ENCODE measurements at places on chromosomes 7 and 10.

DNA sequence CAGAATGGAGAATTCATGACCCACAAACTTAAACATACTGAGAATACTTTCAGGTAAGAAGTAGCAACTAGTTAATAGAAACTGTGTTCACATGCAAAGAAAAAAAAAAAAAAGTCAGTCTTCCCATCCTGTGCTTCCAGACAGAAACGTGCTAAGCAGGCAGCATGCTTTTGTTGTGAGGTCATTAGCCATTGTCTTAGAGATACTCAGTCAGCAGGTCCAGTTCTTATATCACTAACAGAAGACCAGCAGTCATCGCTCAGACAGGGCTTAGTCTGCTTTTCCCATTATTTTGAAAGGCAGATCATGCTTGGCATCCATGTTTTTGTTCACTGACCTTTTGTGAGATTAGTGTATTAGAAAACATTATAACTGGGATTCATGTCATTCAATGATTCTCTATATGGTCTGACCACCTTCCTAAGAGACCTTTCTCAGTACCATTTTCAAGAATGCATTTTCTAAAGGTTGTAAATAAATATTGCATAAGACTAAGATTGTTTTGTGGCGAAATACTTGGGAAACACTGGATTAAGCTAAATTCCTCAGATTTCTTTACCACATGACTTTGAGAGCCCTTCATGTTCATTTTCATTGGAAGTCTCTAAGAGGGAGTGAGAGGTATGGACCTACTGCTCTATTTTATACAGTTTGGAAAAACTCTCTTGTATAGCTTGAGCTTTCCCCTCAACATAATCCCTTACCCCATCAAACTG lies 45.0 kb upstream of the AGBL3 start:
- no peak for DNase-seq

DNA sequence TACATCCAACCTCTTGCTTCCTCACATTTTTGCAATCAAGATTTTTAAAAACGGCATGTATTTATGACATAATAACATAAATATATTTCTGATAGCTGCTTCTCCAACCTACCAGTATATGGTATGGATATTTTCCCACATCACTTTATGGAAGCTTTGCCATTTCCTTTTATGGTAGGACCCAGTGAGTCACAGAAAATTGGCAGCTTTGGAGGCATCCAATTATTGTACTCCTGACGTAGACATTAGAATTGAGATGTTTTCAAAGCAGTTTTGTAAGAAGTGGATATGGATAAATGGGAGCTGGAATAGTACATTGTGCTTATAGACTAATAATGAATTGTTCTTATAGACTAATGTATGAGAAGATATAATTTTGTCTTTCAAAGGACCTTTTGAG lies 23.8 kb upstream of the BICC1 start:
- no peak for DNase-seq

DNA sequence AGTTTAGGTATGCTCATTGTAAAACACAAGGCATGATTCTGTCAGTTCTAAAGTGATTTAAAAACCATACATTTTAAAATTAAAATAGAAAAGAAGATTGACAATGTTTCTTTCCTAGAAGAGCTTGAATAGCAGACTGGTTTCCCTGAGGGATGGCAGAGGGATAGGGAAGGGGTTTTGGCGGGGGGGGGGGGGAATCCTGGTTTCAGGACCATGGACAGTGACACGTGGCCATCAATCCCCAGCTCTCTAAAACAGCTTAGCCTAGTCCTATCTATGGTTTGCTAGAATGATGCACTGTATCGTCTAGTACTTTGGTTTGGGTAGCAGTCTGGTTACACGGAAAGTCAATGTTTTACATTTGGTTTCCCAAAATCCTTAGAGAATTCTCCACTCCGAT lies 88.7 kb downstream of the PHYHIPL start:
- no peak for DNase-seq

DNA sequence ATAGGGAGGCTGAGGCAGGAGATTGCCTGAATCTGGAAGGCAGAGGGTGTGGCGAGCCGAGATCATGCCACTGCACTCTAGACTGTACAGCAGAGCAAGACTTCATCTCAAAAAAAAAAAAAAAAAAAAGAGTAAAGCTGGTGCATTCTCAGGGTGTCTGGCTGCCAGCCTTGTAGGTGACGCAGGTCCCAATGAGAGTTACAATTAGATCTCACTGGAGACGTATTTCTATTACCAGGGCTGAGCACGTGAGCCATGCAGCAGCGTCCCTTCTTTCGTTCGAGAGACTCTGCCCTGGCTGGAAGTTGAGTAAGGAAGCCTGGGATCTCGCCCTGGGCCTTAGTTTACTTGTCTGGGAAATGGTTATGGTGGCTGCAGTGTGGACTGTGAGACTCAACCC lies 22.4 kb upstream of the ZMIZ1 start:
- no peak for DNase-seq

GRCh38 chr10:79905322-79906314 lies 43.3 kb downstream of the SFTPD start:
- DNase-seq: no peak

GRCh38 chr7:82477733-82478515 lies 34.3 kb upstream of the CACNA2D1 start:
- DNase-seq: no peak

DNA sequence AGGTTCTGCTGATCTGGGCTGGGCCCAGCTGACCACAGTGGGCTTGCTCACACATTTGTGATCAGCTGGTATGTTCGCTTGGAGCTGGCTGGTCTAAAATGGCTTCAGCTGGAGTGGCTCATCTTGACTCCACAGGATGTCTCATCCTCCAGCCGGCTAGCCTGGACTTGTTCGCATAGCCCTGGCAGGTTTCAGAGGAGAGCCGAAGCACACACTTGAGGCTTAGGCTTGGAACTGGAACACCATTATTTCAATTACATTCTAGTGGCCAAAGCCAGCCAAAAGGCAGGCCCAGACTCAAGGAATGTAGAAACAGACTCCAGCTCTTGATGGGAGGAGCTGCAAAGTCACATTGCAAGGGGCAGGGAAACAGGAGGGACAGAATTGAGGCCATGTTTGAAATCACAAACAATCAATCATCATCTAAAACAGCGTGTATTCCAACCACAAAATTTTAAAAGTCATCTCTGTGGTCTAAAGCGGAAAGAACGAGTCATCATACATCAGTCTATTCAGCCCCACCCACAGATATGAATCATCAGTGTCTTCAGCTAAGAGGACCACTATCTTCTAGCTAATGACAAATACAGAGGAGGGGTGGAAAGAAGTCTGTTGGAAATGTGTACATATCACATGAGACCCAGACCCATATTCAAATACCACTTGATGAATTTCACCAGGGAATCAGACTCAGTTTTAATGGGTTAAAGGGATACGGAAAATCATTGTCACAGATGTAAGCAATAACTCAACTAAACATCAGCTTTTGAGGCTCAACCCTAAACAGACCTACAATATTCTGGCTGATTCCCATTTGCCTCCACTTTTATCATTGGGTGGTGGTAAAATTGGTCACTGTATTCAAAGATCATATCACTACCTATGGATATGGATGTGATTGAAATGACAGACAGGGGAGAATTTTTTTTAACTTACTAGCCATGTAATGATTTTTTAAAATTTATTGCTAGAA lies 139.0 kb upstream of the MKLN1 start:
- peak; percentile 25 for DNase-seq

- DNase-seq: no peak
Measured at GRCh38 chr7:85185424-85186082, 1.3 kb downstream of the SEMA3D start.

GRCh38 chr7:86951895-86952294 lies 107.6 kb downstream of the ELAPOR2 start:
- DNase-seq: no peak

DNA sequence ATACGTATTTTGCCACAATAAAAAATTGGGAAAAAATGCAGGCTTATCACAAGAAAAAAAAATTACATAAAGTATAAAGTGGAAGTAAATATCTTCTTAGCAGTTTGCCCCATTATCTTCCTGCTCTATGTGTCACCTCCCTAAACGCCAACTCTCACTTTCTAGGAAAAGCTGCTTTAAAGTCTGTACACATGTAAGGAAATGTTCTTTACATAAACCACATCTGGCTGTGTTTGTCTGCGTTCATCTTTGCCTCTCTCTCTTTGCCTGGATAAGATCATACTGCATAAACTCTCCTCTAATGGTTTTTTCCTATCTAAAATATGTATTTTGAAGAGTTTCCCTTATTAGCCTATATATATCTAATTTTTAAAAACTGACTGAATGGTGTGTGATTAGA lies 23.0 kb upstream of the UMAD1 start:
- DNase-seq: no peak

DNA sequence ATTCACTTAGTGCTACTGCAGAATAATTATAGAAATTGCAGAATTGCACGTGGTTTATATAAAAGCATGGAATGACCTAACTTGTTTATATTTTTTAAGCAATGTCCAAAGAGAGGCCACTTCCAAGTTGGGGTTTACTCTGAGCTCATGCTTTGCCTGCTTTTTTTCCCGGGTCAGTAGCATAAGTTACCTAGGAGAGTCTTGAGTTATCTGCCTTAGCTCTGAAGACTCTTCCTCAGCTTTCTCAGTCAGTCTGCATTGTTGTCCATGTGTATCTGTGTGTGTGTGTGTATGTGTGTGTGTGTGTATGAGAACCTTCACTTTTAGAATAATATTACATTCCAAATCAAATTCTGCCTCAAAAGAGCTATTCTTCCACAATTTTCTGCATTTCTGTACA lies 239.5 kb upstream of the TCF7L2 start:
- DNase-seq: no peak

DNA sequence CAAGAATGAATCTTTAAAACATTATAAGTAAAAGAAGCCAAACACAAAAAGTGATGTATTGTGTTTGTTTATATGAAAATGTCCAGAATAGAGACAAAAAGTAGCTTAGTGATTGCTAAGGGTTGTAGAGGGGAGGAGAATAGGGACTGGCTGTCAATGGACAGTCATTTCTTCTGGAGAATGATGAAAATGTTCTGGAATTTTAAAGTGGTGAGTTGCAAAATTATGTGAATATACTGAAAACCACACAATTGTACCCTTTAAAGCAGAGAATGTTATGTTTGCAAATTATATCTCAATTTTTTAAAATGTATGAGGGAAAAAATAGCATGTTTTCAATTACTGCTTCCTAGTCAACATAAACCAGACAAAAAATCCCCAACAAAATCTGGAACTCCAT lies 174.2 kb downstream of the KMT2E start:
- no peak for DNase-seq

DNA sequence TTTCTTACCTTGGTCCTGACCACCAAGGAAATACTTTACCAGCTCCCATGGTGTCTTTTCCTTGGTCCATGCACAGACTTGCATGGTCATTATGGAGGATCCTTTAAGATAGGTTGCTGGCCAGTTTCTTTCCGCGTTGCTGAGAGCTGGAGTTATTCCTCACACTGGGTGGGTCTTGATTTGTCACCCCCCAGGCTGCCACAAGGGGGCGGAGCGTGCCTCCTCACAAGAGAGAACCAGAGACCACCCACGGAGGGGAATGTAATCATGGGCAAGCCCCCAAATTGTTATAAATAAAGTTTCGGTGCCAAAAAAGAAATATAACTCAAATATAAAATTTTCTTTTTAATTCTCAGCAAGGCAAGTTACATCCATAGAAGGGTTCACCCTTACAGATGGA lies 10.5 kb upstream of the TRIM24 start:
- DNase-seq: no peak

DNA sequence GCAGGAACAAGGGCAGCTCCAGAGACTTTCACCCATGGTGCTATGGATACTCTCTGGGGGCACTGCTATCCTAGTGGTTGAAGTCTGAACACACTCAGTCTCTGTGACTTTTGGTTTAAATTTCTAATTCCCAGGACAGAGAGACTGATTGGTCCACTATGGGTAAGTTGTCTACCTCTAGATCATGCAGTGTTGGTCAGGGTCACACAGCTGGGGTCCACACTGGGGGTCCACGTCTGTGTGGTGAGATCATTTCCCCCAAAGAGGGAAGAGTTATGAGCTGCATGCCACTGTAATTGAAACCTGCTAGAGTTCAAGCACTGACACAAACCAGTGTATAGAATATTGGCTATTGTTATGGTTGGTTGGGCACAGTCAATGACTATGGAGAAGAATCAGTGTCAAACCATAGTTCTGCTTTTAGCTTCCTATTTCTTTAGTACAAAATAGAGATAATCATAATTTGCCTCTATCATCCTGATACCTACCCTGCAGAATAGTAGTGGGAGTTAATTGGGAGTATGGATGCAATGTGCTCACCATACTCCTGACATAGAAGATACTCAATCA lies 101.6 kb downstream of the PRTFDC1 start:
- DNase-seq: no peak

DNA sequence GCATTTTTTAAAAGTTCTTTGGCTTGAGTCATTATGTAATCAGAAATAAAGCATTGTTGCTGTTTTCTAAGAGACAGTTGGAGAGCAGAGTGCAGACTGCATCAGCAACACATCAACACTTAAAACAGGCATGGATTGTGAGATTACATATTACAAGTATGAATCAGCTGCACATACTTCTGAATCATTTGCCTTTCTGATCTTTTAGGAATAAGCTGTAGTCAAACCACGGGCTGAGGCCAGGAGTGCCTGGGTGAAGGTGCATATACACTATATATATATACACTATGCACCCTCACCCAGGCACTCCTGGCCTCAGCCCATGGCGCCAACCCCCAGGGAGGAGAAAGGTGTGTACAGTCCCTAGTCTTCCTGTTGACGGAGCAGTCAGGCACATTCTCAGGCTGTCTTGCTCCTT lies 52.4 kb upstream of the DLX6 start:
- DNase-seq: no peak

Data from stimulated activated CD4-positive, alpha-beta T cell treated with anti-CD3 and anti-CD28 coated beads, Interleukin-1b, Interleukin-23, amount 100 ng/mL, for 1 hour (primary cell).